ENCODE measurements at places on chromosomes 4 and X.

- no peak for DNase-seq
- H3K4me1 ChIP-seq, result no peaks in the 10 kb centered on the region
- H3K27ac ChIP-seq, result no peak overlapping the region
- H3K4me3 ChIP-seq, result no peak overlapping the region
- H3K36me3 ChIP-seq, result no peaks in the 10 kb centered on the region
Observed at GRCh38 chrX:104318330-104319009, 63.7 kb upstream of the ESX1 start.

- H3K36me3 ChIP-seq, result no peaks in the 10 kb centered on the region
- H3K27ac ChIP-seq, result no peak overlapping the region
- no peak for DNase-seq
- H3K4me3 ChIP-seq, result no peak overlapping the region
- no peaks in the 10 kb centered on the region for H3K4me1 ChIP-seq
- no peaks in the 10 kb centered on the region for H3K27me3 ChIP-seq
Observed at GRCh38 chrX:135308345-135308855, 880 bp upstream of the ETDC start.

DNA sequence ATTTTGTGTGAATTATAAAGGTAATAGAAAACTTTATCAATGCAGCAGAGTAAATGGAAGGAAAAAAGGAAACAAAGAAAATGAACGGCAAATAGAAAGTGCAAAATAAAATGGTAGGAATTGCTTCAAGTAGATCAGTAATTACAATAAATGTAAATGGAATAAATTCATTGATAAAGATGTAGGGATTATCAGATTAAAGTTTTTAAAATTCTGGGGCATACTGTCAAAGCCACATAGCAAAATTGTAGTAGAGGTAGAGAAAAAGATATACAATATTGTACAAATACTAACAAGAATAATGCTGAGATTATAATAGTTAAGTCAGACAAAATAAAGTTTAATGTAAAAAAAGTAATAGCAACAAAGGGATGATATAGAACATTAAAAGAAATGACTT is 94.7 kb downstream of the SMIM20 start:
- H3K27me3 ChIP-seq, result no peaks in the 10 kb centered on the region
- no peak for DNase-seq
- H3K36me3 ChIP-seq, result no peaks in the 10 kb centered on the region

GRCh38 chrX:20519826-20520225 is 253.1 kb upstream of the RPS6KA3 start:
- H3K4me1 ChIP-seq, result no peaks in the 10 kb centered on the region
- no peaks in the 10 kb centered on the region for H3K36me3 ChIP-seq
- H3K27ac ChIP-seq, result no peak overlapping the region
- no peak overlapping the region for H3K4me3 ChIP-seq
- DNase-seq, result no peak
- no peaks in the 10 kb centered on the region for H3K27me3 ChIP-seq

- H3K27ac ChIP-seq, result no peak overlapping the region
- H3K4me1 ChIP-seq, result no peaks in the 10 kb centered on the region
- no peaks in the 10 kb centered on the region for H3K27me3 ChIP-seq
- no peak overlapping the region for H3K4me3 ChIP-seq
Observed at GRCh38 chr4:44147571-44148075, 301.0 kb downstream of the KCTD8 start.

DNA sequence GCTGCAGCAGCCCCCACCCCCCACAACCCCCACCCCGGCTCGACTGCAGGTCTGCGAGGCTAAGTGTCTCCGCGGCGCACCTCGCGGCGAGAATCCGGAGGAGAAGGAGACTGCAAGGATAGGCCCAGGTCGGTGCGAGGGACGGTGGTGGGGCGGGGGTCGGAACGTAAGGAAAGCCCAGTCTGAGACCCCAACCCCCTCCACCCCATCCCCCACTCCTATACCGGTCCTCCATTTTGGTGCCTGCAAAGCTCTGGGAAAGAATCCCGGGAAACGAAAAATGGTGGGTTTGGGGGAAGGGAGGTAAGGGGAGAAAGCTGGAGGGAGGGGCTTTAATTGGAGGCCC is 614 bp downstream of the BEX3 start:
- no peaks in the 10 kb centered on the region for H3K4me1 ChIP-seq
- no peak for DNase-seq
- peak overlapping the region; percentile 85 for H3K27ac ChIP-seq
- H3K27me3 ChIP-seq, result no peaks in the 10 kb centered on the region

- H3K36me3 ChIP-seq, result no peaks in the 10 kb centered on the region
- peaks cover 4% of the 10 kb centered on the region for H3K4me1 ChIP-seq
- H3K4me3 ChIP-seq, result no peak overlapping the region
- no peak overlapping the region for H3K27ac ChIP-seq
Observed at GRCh38 chr4:173051716-173052115, 116.9 kb upstream of the GALNT7 start.

DNA sequence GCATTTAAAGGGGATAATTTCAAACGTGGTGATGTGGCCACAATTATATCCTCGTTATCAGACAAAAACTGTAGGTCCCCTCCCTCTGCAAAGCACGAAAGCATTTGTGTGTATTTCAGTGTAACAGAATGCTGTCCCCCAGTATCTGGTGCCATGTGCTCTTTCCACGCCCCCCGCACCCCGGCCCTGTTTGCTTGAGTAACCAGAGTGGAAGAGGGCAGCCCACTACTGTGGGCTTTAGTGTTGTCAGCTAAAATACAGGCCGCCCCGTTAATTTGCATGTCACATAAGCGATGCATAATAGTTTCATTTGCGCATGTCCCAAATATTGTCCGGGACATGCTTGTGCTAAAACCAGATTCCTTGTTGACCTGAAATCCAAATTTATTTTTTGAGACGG is 110.1 kb downstream of the PHKA2 start:
- no peak overlapping the region for H3K4me3 ChIP-seq
- no peaks in the 10 kb centered on the region for H3K27me3 ChIP-seq
- DNase-seq, result no peak
- no peaks in the 10 kb centered on the region for H3K36me3 ChIP-seq
- H3K27ac ChIP-seq, result no peak overlapping the region

GRCh38 chr4:22744478-22745062 is 51.8 kb downstream of the GBA3 start:
- no peak overlapping the region for H3K4me3 ChIP-seq
- H3K27ac ChIP-seq, result no peak overlapping the region
- no peaks in the 10 kb centered on the region for H3K27me3 ChIP-seq
- no peaks in the 10 kb centered on the region for H3K36me3 ChIP-seq
- DNase-seq, result no peak

DNA sequence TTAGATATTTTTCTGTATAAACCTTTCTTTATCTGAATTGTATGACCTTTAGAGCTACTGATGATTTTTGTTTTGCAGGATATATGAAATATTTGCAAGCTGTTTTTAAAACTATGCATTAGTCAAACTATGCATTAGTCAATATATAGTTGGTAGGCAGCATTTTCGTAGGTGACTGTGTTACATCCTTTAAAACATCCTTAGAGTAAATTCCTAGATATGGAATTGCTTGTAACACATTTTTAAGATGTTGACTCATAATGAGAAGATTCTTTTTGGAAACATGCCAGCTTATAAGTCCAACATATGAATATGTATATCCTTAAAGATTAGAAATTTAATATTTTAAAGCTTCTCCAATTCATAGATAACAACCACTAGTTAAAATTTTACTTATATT is 1768.5 kb downstream of the PCDH7 start:
- no peak overlapping the region for H3K27ac ChIP-seq
- H3K4me3 ChIP-seq, result no peak overlapping the region
- no peaks in the 10 kb centered on the region for H3K36me3 ChIP-seq
- no peak for DNase-seq

- H3K27ac ChIP-seq, result peak overlapping the region; percentile 17
- H3K27me3 ChIP-seq, result no peaks in the 10 kb centered on the region
- peaks cover 81% of the 10 kb centered on the region for H3K4me1 ChIP-seq
Observed at GRCh38 chr4:7880683-7881082, 59.0 kb downstream of the AFAP1 start.

- H3K4me1 ChIP-seq, result no peaks in the 10 kb centered on the region
- H3K27me3 ChIP-seq, result no peaks in the 10 kb centered on the region
- no peak overlapping the region for H3K27ac ChIP-seq
- no peaks in the 10 kb centered on the region for H3K36me3 ChIP-seq
- H3K4me3 ChIP-seq, result no peak overlapping the region
- DNase-seq, result no peak
Observed at GRCh38 chr4:148311526-148311925, 130.7 kb downstream of the NR3C2 start.

GRCh38 chr4:108355186-108355901 is 186.6 kb upstream of the LEF1 start:
- H3K27me3 ChIP-seq, result no peaks in the 10 kb centered on the region
- H3K27ac ChIP-seq, result no peak overlapping the region
- DNase-seq, result no peak
- no peak overlapping the region for H3K4me3 ChIP-seq
- no peaks in the 10 kb centered on the region for H3K4me1 ChIP-seq

DNA sequence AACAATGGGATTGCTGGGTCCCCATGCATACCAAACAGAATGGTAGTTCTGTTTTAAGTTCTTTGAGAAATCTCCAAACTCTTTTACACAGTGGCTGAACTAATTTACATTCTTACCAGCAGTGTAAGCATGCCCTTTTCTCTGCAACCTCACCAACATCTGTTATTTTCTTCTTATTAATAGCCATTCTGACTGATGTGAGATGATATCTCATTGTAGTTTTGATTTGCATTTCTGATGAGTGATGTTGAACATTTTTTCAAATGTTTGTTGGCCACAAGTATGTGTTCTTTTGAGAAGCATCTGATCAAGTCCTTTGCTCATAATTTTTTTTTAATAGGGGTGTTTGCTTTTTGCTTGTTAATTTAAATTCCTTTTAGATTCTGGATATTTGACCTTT is 41.2 kb upstream of the ZMAT1 start:
- H3K4me1 ChIP-seq, result no peaks in the 10 kb centered on the region
- H3K4me3 ChIP-seq, result no peak overlapping the region
- H3K27me3 ChIP-seq, result no peaks in the 10 kb centered on the region
- DNase-seq, result no peak

- no peaks in the 10 kb centered on the region for H3K36me3 ChIP-seq
- no peak overlapping the region for H3K27ac ChIP-seq
- H3K27me3 ChIP-seq, result no peaks in the 10 kb centered on the region
Observed at GRCh38 chr4:39649639-39650265, 11.1 kb upstream of the SMIM14 start.

DNA sequence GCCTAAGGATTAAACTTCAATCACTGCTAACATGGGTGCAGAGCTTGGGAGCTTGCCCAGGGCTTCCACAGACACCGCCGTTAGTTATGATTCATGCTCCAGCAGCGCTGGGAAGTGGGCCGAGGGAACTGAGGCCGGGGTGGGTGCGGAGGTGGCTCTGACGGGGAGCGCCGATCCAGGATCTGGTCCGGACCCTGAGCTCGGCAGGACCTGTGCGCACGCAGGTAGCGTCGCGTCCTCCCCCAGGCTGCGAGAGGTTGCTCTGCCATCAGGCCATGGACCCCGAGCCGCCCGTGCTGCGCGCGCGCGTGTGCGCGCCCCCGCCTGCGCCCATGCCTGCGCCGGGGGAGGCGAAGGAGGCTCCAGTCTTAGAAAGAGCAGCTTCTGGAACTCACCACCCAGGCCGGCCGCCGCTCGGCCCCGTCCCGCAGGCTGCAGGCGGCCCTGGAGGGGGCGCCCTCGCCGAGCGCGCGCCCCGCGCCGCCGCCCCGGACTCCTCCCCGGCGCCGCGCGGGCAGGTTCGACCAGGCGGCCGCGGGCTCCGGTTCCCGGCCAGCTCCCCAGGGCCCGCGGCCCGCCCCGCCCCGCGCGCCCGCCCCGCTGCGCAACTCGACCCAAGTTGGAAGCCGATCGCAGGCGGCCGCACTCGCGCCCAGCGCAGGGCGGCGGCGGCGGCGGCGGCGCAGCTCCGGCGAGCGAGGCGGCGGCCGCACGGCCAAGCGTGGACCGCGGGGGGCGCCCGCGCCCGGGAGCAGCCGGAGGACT is 732 bp upstream of the ADRA2C start:
- DNase-seq, result no peak
- H3K27me3 ChIP-seq, result no peaks in the 10 kb centered on the region
- H3K4me1 ChIP-seq, result peaks cover 31% of the 10 kb centered on the region

DNA sequence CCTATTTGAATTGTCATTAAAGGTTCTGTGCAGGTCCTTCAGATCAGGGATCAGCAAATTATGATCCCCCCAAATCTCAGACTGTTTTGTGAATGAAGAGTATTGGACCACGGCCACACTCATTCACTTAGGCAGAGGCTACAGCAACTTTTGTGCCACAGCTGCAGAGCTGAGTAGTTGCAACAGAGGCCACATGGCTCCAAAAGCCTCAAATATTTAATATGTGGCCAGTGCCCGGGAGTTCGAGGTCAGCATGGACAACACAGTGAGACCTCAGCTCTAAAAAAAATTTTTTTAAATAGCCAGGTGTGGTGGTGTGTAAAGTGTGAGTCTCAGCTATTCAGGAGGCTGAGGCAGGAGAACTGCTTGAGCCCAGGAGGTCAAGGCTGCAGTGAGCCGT is 100.7 kb downstream of the NSUN7 start:
- H3K4me3 ChIP-seq, result no peak overlapping the region
- no peak for DNase-seq
- H3K27ac ChIP-seq, result no peak overlapping the region
- no peaks in the 10 kb centered on the region for H3K27me3 ChIP-seq

GRCh38 chr4:81573840-81574239 is 102.1 kb upstream of the RASGEF1B start:
- peaks cover 17% of the 10 kb centered on the region for H3K4me1 ChIP-seq
- no peak overlapping the region for H3K4me3 ChIP-seq
- no peaks in the 10 kb centered on the region for H3K36me3 ChIP-seq
- H3K27ac ChIP-seq, result no peak overlapping the region
- H3K27me3 ChIP-seq, result no peaks in the 10 kb centered on the region
- DNase-seq, result no peak

- DNase-seq, result no peak
- H3K36me3 ChIP-seq, result no peaks in the 10 kb centered on the region
- peaks cover 21% of the 10 kb centered on the region for H3K4me1 ChIP-seq
- H3K4me3 ChIP-seq, result no peak overlapping the region
- H3K27ac ChIP-seq, result no peak overlapping the region
- H3K27me3 ChIP-seq, result no peaks in the 10 kb centered on the region
Observed at GRCh38 chrX:23841847-23842522, 59.0 kb downstream of the SAT1 start.

DNA sequence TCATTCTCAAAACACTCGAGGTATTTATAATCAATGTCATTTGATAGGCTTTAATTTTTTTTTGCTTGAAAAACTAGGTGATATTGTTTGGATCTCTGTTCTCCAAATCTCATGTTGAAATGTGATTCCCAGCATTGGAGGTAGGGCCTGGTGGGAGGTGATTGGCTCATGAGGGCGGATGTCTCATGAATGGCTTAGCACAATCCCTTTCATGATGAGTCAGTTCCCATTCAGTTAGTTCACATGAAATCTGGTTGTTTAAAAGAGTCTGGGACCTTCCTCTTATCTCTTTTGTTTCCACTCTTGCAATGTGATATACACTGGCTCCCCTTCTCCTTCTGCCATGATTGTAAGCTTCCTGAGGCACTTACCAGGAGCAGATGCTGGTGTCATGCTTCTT is 638.7 kb downstream of the DMD start:
- no peak for DNase-seq
- no peaks in the 10 kb centered on the region for H3K27me3 ChIP-seq
- no peak overlapping the region for H3K27ac ChIP-seq
- no peaks in the 10 kb centered on the region for H3K4me1 ChIP-seq

- no peaks in the 10 kb centered on the region for H3K27me3 ChIP-seq
- H3K4me1 ChIP-seq, result peaks cover 4% of the 10 kb centered on the region
- H3K36me3 ChIP-seq, result no peaks in the 10 kb centered on the region
- no peak for DNase-seq
Observed at GRCh38 chrX:69080855-69081465, 84.3 kb downstream of the PJA1 start.
